ENCODE measurements at places on chromosomes 7 and 10.

- no peak for DNase-seq
Measured at GRCh38 chr7:48209004-48209600, 37.8 kb downstream of the ABCA13 start.

DNA sequence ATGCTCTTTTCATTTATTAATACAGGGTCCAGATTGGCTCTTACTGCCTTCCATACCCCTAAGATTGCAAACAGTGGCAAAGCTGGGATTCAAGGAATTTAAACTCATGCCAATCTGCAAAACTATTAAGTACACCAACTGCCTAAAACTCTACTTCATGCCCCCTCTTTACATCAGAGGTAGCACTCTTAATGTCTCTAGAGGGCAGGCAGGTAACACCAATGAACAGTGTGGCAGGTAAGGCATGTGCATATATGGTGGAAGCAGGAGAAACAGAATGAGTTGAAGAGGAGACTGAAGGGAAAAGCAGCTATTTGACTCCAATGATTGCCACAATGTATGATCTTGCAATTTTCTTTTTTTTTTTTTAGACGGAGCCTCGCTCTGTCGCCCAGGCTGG lies 156.7 kb downstream of the BTAF1 start:
- DNase-seq: no peak

- no peak for DNase-seq
Measured at GRCh38 chr10:74708246-74708645, 118.2 kb upstream of the KAT6B start.

DNA sequence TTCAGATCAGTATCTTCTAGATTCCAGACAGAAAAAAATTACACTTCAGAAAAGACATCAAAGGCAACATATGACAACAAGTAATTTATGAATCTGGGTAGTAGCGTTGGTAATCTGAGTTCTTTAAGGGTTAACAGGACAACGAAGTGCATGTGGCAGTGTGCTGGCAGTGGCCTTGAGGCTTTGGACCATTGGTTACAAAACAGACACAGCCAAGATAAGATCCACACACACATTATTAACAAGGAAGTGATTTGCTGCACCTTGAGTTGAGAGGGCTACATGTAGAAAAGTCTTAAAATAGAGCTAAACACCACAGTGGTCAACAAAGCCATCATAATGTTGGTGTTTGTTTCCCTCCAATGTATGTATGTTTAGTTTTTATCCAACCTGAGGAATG lies 40.6 kb downstream of the AKR1D1 start:
- DNase-seq: no peak

DNA sequence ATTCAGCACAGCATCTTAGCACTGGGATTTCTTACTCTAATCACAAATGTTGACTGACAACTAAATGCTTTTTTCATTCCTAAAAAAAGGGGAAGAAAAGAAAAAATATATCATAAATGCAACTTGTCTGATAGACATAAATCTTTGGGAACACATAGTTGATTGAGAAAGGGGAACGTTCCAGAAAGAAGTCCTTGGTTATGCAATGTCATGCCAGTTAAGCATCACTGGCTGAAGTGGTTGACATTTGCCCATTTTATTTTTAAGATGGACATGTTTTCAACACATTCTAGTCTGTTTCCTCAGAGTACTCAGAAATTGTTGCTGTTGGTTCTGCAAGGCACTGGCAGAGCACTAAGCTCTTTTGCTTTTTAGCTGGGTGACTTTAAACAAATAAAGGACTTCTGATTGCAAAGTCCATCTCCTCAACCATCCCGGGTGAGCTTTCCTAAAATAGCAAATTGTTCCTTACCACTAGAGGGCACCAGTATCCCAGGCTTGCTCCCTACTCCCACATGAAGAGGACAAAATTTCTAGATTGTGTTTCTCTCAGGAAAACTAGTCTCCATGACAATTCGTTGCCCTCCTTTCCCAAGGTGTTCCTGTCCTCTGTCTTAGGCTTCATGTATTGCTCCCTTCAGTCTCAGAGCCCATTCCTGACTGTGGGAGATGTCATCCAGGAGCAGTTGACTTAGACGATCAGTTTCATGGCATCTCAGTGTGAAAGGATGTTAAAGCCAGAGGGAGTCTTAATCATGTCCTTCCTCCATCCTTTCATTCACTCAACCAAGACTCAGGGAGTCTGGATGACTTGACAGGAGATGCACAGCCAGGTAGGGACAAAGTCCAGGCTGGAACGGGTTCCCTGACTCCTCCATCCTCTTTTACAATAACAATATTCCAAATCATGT lies 23.9 kb downstream of the OPALIN start:
- DNase-seq: no peak

DNA sequence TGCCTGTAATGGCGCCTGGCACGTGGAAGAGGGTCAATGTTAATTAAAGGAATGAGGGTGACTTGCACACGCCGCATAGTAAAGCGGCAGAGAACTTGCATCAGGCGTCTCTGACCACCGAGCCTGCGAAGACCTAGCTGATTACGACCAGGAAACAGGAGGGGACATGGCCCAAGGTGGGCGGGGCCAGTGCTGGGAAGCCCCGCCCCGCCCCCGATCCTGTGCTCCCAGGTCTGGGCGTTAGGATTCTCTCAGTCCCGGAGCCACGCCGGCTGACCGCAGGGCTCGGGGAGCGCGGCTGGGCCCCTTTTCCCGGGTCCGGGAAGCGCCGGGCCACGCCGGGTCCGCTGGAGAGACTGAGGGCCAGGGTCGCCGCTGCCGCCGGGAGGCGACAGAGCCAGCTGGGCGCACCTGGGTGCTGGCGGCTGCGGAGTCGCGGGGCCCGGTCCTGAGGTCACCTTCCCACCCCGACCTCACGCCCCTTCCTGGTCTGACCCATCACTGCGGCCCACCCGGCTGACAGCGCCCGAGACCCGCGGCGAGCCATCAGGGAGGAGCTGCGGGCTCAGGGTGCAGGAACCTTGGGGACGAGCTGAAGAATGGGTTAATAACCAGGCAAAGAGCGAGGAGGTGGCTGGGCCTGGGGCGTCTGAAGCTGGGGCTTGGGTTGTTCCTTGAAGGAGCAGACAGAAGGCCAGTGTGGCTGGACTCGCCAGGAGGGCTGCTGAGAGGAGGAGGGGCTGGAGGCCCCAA lies 23.0 kb upstream of the GRID1 start:
- DNase-seq: no peak

DNA sequence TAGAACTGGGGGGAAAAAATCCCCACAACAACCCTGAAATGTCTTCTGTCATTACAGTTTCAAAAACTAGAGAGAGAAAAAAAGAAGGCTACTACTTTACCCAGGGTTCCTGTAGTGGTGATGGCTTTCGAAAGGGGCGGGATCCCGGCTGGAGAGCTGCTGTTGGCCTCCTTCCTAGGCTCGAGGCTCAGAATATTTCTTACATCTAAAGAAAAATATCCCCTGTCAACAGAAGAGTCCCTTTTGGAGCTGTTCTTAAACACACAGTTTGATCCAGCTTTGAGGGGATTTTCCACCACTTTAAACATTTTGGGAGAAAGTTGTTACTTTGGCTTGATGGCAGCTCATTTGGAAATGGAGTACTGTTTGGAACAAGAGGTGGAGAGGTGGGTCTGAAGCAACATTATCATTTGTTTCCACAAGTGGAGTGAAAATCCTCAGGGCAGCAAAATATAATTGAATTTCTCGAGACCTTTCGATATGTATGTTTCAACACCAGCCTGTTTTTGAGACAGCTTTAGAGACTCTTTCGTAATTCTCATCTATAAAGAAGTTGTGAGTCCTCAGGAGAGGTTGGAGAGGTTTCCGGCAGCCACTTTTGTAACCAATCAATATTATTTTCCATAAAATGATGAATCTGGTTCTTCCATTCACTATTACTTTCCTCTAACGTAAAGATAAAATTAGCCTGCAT lies 5.1 kb downstream of the HOXA13 start:
- no peak for DNase-seq

DNA sequence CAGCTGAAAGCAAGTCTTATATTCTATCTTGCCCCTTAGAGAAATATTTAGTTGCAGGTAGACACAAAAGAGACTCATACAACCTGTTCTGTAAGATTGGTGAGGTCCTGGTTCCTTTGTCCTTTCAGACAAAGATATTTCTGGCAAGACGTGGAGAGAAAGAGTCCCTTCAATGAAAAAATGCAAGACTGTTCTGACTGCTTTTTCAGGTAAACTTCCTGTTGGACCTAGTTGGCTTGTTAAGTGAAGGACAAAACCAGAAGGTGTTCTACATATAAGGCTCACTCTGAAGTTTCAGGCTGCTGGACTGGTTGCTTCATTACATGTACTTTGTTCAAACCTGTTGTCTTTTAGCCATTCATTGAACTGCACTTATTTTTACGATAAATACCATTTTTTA lies 119.0 kb upstream of the PTPRZ1 start:
- no peak for DNase-seq

GRCh38 chr10:25024528-25024927 lies 8.1 kb downstream of the THNSL1 start:
- DNase-seq: no peak

GRCh38 chr7:133081119-133081598 lies 731 bp downstream of the CHCHD3 start:
- DNase-seq: no peak

DNA sequence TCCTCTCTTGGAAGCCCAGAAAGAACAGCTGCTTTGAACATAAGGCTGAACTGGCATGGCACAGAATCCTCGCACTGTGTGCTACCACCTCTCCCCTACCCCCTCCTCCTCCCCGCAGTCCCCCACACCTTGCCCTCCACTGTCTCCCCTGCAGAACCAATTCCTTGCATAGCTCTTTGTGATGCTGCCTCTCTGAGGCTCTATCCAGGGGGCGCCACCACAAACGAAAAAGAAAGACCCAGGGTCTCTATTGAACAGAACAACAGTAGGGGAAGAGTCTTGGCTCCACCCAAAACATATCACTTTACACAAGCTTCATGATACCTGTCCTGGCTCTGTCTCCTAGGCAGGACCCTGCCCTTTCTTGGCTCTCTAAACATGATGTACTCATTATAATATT lies 26.2 kb upstream of the EBLN1 start:
- no peak for DNase-seq

GRCh38 chr7:134943785-134944400 lies 42.4 kb upstream of the AGBL3 start:
- DNase-seq: no peak

DNA sequence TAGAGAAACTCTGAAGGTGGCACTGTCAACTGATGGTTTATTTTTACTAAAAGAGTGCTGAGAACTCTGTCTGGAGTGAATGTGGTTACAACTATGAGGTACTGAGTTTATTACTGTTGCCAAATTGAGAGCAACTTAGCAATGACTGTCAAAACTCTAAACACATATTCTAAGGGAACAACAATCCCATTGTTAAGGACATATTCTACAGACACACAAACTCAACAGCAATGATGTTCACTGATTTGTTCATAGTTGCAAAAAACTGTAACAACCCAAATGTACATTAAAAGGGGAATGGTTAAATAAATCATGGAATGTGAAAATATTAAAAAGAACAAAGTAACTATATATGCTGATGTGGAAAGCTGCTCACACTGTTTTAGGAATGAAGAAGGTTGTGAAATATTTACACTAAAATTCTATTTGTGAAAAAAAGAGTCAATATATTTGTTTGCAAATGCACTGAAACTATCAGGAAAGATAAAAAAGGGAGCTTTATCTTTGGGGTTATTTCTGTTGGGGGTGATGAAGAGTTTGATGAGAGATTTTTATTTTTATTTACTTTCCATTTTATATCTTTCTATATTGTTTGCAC lies 12.9 kb downstream of the PON2 start:
- DNase-seq: no peak

DNA sequence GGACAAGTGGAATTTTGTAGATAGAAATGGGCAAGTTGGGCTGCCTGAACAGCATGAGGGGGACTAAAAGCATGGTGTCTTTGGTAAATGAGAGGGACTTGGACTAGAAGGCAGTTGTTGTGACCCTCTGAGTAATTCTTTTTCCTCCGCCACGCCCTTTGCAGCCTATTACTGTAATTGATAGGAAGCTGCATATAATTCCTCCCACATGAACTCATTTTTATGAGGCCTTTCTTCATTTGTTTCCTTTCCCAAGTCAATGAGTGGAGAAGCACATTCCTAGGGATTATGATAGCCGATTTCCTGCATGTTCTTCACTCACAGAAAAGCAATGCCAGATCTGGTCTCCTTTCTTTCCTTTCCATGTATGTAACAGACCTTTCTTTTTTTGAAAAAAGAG lies 27.7 kb downstream of the ZSCAN25 start:
- DNase-seq: no peak

- no peak for DNase-seq
Measured at GRCh38 chr10:62831346-62831745, 15.2 kb upstream of the EGR2 start.

GRCh38 chr7:28747854-28748253 lies 210.3 kb downstream of the TRIL start:
- no peak for DNase-seq

- DNase-seq: no peak
Measured at GRCh38 chr10:89556600-89556999, 21.2 kb upstream of the SLC16A12 start.

- no peak for DNase-seq
Measured at GRCh38 chr7:115019882-115020605, 98.2 kb downstream of the MDFIC start.

- no peak for DNase-seq
Measured at GRCh38 chr7:18177815-18178660, 150.4 kb upstream of the PRPS1L1 start.

DNA sequence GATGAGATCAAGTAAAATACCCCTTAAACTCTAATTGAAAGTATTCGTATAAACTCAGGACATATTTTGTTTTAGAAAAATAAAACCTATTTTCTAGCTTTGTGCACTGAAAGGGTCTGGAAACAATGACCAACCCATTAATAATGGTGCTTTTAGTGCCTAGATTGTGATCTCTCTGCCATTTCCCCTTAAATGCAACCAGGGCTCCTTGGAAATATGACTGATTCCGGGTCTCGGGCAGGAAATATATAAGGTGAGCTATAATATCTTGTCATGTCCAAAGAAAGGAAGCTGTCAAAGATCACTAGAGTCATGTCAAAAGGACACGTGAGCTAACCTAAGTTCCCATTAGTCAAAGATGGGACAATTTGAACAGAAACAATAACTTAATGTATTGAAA lies 12.4 kb upstream of the ADAM12 start:
- no peak for DNase-seq

DNA sequence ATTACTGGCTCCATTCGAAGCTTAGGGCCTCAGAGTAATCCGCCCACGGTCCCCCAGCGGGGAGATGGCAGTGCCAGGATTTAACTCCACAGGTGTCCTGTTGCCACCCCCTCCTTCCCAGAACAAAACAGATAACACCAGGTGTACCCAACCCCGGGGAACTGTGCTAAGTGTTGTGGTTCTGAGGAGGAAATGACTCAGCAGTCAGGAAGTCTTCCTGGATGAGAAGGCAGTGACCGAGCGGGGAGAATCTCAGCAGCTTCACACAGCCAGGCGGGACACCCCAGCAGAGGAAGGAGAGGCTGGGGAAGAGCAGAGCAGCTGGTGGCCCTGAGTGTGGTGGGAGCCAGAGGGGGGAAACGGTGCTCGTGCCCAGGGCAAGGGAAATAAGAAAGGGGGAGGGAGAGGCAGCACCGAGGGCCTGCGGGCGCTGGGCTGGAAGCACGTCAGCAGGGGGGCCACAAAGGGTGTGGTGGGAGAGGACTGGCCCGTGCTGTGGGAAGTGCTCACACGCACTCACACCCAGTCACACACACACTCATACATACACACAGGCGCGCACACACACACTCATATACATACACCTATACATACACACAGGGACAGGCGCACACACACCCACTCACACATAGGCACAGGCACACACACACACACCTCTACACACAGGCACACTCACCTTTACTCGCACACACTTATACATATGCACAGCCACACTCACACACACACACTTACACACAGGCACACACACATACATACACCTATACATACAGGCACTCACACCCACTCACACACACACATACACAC lies 59.8 kb upstream of the CHST15 start:
- no peak for DNase-seq

- DNase-seq: no peak
Measured at GRCh38 chr7:40733114-40733513, 598.3 kb downstream of the SUGCT start.
